ENCODE measurements at places on chromosomes 7 and 10.

DNA sequence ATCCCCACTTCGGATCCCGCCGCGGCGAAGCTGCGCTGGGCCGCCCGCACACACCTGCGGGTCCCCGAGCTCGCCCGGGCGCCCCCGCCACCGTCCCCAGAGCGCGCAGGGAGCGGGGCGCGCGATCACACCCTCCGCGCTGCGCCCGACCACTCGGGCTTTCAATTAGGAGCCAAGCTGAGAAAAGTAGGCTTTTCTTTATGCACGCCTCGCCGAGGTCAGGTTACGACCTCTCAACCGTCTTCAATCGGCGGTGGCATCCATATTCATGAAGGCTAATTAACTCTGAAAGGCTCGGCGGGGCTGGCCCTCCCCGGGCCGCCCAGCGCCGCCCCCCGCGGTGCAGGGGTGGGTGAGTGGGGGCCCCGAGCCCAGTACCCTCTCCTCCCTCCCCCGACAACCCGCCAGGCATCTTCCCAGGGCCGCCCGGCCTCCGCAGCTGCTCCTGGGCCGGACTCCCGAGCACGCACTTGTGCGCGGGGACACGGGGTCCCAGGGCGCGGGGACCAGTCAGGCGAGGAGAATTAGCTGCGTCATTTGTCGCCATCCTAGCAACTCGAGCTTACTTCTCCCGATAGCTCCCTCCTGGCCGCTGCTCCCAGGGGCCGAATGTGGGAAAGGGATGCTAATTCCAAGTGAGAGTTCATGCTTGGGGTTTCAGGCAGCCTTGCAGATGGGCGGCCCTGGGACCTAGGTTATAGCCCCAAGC lies 155.5 kb upstream of the LYZL2 start:
- DNase-seq = peak; percentile 96

DNA sequence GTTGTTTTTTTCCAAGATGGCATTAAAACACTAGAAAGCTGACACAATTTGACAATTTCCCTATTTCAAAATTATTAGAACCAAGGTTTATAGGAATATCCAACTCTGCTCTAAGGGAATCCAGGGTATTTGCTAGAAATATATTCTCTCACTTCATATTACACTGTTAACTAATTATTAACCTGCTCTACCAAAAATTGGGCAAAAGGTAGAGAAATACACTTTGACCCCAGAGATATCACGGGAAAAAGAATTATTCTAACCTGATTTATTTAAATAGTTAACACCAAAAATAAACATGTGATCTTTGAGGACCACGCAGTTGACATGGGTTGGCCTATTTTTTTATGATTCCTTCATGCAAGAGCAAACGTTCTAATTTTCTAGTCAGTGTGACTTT lies 21.6 kb upstream of the FAM13C start:
- no peak for DNase-seq

DNA sequence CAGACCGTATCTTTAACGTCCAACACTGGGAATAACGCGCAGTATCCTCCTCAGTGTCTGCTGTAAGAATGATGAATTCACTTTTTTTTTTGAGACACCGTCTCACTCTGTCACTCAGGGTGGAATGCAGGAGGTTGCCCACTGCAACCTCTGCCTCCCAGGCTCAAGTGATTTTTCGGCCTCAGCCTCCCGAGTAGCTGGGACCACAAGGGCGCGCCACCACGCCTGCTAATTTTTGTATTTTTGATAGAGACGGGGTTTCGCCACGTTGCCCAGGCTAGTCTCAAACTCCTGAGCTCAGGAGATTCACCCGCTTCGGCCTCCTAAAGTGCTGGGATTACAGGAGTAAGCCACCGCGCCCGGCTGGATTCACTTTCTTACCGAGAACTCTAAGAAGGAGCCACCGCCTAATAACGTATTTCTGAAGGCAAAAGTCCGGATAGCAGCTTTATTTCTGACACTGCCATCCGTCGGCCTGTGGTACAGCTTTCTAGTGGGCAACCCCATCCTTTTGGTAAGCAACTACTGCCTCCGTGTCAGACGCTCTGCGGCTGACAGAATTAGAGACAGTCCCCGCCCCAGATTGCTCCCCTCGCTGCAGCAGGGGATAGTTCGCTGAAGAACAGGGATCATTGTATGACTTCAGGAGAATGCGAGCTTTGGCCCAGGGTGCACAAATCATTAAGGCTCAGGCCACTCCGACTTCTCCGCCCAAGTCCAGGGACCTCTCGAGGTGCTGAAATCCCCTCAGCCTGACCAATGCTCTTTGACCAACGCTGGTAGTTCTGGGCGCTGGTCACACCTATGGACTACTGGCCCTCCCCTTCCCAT lies 662 bp downstream of the POLR3A start:
- no peak for DNase-seq

- DNase-seq = peak; percentile 51
Measured at GRCh38 chr7:80499350-80499953, 12.4 kb downstream of the GNAT3 start.

GRCh38 chr10:108911814-108912541 lies 1011.3 kb downstream of the XPNPEP1 start:
- peak; percentile 95 for DNase-seq

DNA sequence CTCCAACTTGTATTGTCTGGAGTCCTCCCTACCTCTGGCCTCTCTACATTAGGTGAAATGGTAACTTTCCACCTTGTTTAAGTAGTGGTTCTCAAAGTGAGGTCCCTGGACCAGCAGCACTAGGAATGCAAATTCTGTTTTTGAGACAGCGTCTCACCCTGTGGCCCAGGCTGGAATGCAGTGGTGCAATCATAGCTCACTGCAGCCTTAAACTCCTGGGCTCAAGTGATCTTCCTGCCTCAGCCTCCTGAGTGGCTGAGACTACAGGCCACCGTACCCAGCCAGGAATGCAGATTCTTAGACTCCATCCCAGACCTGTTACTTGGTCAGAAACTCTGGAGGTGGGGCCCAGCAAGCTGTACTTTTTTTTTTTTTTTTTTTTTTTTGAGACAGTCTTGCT lies 6.8 kb upstream of the TBL2 start:
- no peak for DNase-seq

GRCh38 chr7:46945328-46945727 lies 636.6 kb downstream of the TNS3 start:
- no peak for DNase-seq

- no peak for DNase-seq
Measured at GRCh38 chr7:75847707-75848106, 31.1 kb upstream of the RHBDD2 start.

GRCh38 chr10:112809736-112810135 lies 140.3 kb upstream of the TCF7L2 start:
- DNase-seq = no peak

- no peak for DNase-seq
Measured at GRCh38 chr7:43531700-43532099, 51.2 kb upstream of the STK17A start.

DNA sequence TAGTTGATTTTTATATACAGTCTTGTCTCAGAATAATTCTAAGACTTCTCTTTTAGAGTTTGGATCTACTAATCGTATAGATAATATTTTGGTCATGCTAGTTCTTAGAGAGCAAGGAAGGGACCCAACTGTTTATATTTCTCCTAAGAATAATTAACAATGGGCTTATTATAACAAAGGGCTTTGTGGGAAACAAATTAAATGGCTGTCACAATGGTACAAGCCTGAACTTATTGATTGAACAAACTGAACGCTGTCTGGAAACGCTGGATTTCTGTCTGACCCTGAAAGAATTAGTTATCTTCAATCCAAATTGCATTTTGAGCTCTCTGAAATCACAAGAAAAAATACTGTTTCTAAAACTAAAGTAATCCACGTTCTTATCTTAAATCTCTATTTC lies 56.8 kb downstream of the CSTF2T start:
- no peak for DNase-seq

DNA sequence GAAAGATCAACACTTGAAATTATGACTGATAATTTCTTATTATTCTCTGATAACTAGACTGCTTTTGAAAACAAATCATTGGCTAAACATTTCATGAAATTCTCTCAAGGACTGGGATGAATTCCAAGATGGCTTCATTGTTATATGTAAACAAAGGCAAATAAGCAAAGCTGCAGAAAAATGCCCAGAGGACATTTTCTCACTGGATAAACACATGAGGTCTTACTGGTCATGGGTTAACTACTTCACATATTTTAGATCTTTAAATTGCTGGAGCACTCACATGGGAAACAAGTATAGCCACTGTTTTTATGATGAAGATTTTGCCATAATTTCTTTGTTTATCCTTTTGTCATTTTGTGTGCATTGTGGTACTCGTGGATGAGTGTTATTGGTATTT lies 239.1 kb downstream of the PHF14 start:
- DNase-seq = no peak

DNA sequence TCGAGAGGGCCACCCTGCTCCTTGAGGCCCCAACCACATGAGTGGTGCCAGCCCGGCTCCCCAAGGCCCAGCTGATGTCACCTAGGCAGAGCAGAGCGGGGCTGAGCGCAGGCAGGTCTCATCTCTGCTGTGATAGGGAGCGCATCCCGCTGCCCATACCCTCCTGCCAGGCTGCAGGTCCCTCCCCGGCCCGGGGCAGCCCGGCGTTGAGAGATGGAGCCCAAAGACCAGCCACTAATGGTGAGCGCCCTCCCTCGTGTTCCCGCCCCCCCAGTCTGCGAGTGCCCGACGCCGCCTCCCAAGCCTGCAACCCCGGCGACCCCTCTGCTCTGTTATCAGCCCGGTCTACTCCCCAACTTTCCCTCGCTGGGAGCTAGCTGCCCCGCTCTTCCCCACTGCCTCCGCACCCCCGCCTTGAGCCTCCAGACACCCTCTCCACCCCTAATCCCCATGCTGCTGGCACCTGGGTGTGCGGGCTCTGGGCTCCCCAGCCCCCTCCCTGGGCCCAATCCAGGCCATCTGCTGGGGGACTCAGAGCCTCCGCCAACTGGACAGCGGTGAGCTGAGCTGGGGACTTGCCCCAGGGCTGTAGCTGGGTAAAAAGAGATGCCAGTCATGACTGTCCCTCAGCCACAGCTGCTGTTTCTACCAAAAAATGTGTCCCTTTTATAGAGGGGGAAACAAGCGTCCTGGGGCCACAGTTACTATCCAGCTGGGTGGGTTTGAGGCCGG lies 19.7 kb upstream of the CHST12 start:
- no peak for DNase-seq

DNA sequence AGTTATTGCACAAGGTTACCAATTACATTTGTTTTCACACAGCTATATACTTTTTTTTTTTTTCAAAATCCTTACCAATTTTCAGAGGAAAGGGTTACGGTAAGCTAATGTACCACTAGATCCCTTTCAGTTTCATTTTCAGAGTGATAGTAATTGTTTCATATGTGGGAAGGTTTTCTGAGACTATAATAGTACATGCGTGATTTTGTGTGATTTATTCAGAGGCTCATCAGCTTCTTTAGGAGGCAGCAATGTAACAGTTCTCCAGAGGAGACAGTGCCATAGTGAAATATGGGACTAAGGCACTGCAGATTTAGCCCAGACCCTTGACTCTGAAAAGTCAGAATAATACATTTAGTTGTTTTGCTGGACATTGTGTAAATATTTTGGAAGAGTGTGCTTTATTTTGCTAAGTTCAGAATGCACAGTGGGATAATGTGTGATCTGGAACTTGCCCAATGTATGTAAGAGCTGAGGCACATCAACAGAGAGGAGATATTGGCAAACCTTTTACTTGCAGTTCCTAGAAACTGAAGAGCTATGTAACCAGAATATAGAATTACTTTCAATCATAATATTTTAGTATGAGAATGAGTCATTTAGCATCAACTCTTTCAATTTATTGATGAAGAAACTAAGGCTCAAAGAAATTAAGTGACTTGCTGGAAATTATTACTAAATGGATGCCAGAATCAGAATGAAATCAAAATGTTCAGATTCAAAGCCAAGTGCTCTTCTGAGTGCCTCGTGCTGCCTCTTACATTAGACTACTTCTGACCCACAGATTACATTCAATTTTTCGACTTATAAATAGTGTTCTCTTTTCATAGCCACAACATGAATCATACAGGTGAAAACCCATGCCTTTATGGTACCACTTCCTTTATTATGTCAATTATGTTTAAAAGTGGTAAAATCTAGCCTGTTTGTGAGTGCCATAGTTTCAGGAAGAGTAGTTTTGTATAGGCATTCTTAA lies 207.7 kb upstream of the TEX47 start:
- no peak for DNase-seq

GRCh38 chr7:33937871-33938270 lies 32.5 kb downstream of the BMPER start:
- DNase-seq = no peak

DNA sequence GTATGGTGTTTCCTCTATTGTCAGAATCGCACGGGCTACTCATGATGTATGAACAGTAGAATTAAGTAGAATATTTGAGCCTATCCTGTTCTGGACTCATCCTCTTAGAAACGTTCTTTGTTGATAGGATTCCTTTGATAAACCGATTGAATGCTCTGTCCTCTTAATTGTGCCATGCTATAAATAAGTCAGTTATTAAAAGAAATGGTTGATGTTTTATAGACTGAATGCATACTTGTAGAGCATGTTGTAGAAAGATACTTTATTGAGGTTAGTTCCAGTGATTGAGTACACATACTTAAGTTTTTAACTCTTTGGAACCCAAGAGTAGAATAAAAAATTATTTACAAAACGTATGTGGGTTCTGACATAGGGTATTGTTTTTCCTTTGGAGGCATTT lies 54.9 kb upstream of the HBP1 start:
- no peak for DNase-seq

DNA sequence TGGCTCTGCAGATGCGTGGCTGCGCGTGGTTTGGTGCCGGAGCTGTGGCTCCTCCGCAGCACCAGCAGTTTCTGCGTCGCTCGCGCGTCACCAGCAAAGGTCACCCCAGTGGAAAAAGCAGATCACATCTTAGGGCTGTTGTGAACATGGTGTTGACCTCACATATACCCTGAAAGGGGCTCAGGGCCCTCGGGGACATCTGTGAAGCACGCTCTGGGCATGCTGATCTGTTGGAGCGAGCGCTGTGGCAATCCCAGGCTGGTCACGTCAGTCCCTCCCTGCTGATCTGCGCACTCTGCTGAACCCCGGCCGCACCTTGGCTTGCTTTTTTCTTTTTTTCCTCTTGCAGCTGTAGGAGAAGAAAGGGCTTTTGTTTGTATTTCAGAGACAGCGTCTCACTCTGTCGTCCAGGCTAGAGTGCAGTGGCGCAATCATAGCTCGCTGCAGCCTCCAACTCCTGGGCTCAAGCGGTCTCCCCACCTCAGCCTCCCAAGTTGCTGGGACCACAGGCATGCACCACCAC lies 33.3 kb upstream of the AP5Z1 start:
- DNase-seq = no peak

- peak; percentile 14 for DNase-seq
Measured at GRCh38 chr10:110513949-110514348, 16.2 kb downstream of the DUSP5 start.

- no peak for DNase-seq
Measured at GRCh38 chr10:113743594-113743993, 7.9 kb upstream of the PLEKHS1 start.

- DNase-seq = no peak
Measured at GRCh38 chr7:12475362-12476063, 71.8 kb upstream of the VWDE start.

- DNase-seq = no peak
Measured at GRCh38 chr10:24541239-24541753, 182.4 kb downstream of the ARHGAP21 start.

- no peak for DNase-seq
Measured at GRCh38 chr7:132095111-132095765, 481.0 kb downstream of the PLXNA4 start.

- no peak for DNase-seq
Measured at GRCh38 chr7:43085017-43085416, 27.4 kb upstream of the HECW1 start.

GRCh38 chr7:158284121-158284520 lies 303.5 kb downstream of the PTPRN2 start:
- peak; percentile 10 for DNase-seq

- no peak for DNase-seq
Measured at GRCh38 chr7:107902381-107902780, 11.4 kb downstream of the DLD start.

GRCh38 chr7:12730523-12730922 lies 43.1 kb downstream of the ARL4A start:
- DNase-seq = no peak
